ENCODE measurements at places on chromosomes 6 and 20. TPM values are rescaled to one million over a fixed set of nuclear protein-coding genes. Genes with fewer than 3 reads are reported as not detected.

GRCh38 chr20:672963-673602 lies 2.5 kb downstream of the SCRT2 start:
- no peak overlapping the region for H3K27ac ChIP-seq
- H3K27me3 ChIP-seq, result peaks cover 90% of the 10 kb centered on the region
- no peaks in the 10 kb centered on the region for H3K36me3 ChIP-seq
- peaks cover 12% of the 10 kb centered on the region for H3K4me1 ChIP-seq
- H3K4me3 ChIP-seq, result no peak overlapping the region
- DNase-seq, result no peak

GRCh38 chr6:101722991-101723579 lies 329.6 kb downstream of the GRIK2 start:
- DNase-seq, result no peak
- H3K27ac ChIP-seq, result no peak overlapping the region
- H3K36me3 ChIP-seq, result no peaks in the 10 kb centered on the region
- no peak overlapping the region for H3K4me3 ChIP-seq

GRCh38 chr20:48490961-48491831 lies 336.6 kb downstream of the PREX1 start:
- peak; percentile 1 for DNase-seq
- no peak overlapping the region for H3K27ac ChIP-seq
- H3K4me3 ChIP-seq, result no peak overlapping the region
- H3K36me3 ChIP-seq, result no peaks in the 10 kb centered on the region
- peaks cover 4% of the 10 kb centered on the region for H3K27me3 ChIP-seq

- H3K36me3 ChIP-seq, result no peaks in the 10 kb centered on the region
- no peak for DNase-seq
- H3K4me1 ChIP-seq, result peaks cover 24% of the 10 kb centered on the region
Measured at GRCh38 chr6:168020242-168020641, 22.8 kb downstream of the KIF25 start.

- H3K4me1 ChIP-seq, result no peaks in the 10 kb centered on the region
- H3K27me3 ChIP-seq, result no peaks in the 10 kb centered on the region
- H3K4me3 ChIP-seq, result no peak overlapping the region
- no peak overlapping the region for H3K27ac ChIP-seq
Measured at GRCh38 chr6:79416931-79417330, 120.3 kb downstream of the LCA5 start.

DNA sequence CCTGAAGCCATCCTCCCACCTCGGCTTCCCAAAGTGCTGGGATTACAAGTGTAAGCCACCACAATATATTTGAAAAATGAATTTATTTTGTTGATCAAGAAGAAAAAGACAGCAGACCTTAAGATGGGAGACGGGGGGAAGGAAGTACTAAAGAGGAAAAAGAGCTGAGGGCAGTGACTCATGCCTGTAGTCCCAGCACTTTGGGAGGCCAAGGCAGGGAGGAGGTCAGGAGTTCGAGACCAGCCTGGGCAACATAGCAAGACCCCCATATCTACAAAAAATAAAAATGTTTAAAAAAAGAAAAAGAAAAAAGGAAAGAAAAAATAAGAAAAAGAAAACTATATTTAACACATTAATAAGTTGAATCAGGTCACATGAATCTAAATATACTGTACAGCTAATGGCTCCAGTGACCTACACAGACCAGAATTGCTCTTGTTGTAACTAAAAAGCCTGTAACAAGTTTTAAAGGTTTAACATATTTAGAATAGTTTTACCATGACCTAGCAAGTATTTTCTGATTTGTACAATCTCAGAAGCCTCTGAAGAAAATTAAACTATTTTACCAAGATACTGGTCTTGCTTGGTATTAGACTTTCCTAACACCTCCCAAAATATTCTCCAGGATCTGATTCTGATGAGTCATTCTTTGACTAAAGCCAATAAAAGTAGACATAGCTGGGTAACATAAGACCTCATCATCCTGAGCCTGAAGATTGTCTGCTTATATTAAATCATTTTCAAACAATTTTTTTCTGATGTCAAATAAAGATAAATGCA lies 4.3 kb upstream of the AKIRIN2 start:
- no peak overlapping the region for H3K27ac ChIP-seq
- no peaks in the 10 kb centered on the region for H3K4me1 ChIP-seq
- H3K4me3 ChIP-seq, result no peak overlapping the region
- no peaks in the 10 kb centered on the region for H3K36me3 ChIP-seq

- H3K4me1 ChIP-seq, result peaks cover 17% of the 10 kb centered on the region
- no peak for DNase-seq
- peak overlapping the region; percentile 81 for H3K4me3 ChIP-seq
- peak overlapping the region; percentile 82 for H3K27ac ChIP-seq
- H3K27me3 ChIP-seq, result peaks cover 31% of the 10 kb centered on the region
Measured at GRCh38 chr20:3174442-3175261, 1.3 kb upstream of the LZTS3 start.

GRCh38 chr6:148082696-148083095 lies 259.9 kb upstream of the SASH1 start:
- H3K36me3 ChIP-seq, result no peaks in the 10 kb centered on the region
- no peak overlapping the region for H3K27ac ChIP-seq
- no peak overlapping the region for H3K4me3 ChIP-seq
- H3K27me3 ChIP-seq, result no peaks in the 10 kb centered on the region
- DNase-seq, result no peak

DNA sequence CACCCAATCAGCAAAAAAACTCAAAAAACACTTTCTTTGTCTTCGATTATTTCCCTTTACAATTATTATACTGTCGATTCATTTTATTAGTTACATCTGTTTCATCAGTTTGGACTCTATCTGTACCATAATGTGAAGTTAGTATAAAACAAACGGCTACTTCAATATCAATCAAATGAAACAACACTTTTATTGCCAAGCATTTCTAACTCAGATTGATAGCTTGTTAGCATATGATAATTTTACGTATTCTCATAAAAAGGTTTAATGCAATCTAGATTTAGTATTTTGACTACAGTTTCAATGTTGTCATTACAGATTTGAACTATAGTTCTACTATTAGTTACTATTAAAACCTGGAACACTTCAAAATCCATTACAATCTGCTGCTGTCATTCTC lies 149.3 kb downstream of the PTPRK start:
- no peak overlapping the region for H3K4me3 ChIP-seq
- H3K27me3 ChIP-seq, result no peaks in the 10 kb centered on the region
- no peak for DNase-seq
- peaks cover 48% of the 10 kb centered on the region for H3K4me1 ChIP-seq
- H3K27ac ChIP-seq, result no peak overlapping the region

DNA sequence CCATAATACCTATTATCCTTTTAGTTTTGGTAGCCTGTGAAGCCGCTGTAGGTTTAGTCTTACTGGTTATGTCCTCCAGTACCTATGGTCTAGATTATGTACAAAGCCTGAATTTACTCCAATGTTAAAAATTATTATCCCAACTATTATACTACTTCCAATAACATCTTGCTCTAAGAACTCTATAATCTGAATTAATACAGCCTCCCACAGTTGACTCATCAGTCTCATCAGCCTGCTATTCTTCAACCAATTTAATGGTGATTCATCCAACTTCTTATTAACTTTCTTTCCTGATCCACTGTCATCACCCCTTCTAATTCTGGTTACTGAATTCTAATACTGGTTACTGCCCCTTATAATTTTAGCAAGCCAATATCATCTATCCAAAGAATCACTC lies 370.3 kb upstream of the OPRM1 start:
- H3K36me3 ChIP-seq, result no peaks in the 10 kb centered on the region
- H3K27me3 ChIP-seq, result no peaks in the 10 kb centered on the region
- H3K4me3 ChIP-seq, result no peak overlapping the region
- no peak overlapping the region for H3K27ac ChIP-seq
- no peaks in the 10 kb centered on the region for H3K4me1 ChIP-seq
- no peak for DNase-seq

DNA sequence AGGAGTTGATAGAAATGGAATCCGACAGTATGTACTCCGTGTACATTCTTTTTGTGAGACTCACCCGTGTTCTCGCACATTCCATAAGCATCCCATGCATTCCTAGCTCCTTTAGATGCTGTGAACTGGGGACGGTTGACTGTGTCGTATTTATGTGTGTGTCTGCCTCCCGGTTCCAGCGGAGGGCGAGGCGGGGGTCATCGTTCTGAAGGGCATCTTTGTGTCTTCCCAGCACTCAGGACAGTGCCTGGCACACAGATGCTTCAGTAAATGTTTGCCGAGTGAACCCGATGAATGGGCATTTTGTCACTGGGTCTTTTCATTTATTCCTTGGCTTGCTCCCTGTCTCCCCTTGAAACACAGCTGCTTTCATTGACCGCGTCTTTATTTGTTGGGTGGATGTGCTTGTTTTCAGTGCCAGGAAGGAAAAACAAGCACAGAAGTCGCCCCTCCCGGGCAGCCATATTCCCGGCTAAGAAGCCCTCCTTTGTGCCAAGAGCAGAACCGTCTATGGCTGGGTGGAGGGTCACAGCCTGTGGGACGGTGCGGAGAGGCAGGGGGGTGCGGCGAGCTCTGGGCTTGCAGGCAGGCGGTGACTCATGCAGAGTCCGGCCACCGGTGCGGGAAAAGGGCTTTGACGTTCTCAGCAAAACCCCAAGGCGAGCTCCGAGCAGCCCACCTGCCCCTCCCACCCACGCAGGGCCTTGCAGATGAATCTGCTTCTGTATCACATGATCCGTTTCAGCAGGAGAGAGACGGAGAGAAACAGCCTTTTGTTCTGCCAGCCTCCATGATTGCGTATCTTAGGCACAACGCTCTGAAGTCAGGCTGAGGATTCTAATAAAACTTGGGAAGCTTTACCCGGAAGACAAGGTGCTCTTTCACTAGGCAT lies 11.2 kb upstream of the PSMG4 start:
- peak overlapping the region; percentile 57 for H3K27ac ChIP-seq
- DNase-seq, result peak; percentile 64
- H3K4me1 ChIP-seq, result peaks cover 19% of the 10 kb centered on the region
- peak overlapping the region; percentile 27 for H3K4me3 ChIP-seq
- H3K27me3 ChIP-seq, result peaks cover 8% of the 10 kb centered on the region

- H3K4me3 ChIP-seq, result no peak overlapping the region
- H3K36me3 ChIP-seq, result peaks cover 11% of the 10 kb centered on the region
- no peak for DNase-seq
- no peaks in the 10 kb centered on the region for H3K27me3 ChIP-seq
Measured at GRCh38 chr20:35360033-35360432, 51.7 kb downstream of the UQCC1 start.

DNA sequence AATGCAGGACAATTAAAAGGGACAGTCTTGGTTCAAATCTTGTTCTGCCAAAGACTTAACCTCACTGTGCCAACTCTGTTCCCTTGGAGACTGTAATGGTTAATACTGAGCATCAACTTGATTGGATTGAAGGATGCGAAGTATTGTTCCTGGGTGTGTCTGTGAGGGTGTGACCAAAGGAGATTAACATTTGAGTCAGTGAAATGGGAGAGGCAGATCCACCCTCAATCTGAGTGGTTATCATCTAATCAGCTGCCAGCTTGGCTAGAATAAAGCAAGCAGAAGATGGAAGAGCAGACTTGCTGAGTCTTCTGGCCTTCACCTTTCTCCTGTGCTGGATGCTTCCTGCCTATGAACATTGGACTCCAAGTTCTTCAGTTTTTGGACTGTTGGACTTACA lies 474.4 kb downstream of the CD83 start:
- H3K4me1 ChIP-seq, result no peaks in the 10 kb centered on the region
- no peak overlapping the region for H3K27ac ChIP-seq
- no peak overlapping the region for H3K4me3 ChIP-seq
- no peaks in the 10 kb centered on the region for H3K36me3 ChIP-seq

DNA sequence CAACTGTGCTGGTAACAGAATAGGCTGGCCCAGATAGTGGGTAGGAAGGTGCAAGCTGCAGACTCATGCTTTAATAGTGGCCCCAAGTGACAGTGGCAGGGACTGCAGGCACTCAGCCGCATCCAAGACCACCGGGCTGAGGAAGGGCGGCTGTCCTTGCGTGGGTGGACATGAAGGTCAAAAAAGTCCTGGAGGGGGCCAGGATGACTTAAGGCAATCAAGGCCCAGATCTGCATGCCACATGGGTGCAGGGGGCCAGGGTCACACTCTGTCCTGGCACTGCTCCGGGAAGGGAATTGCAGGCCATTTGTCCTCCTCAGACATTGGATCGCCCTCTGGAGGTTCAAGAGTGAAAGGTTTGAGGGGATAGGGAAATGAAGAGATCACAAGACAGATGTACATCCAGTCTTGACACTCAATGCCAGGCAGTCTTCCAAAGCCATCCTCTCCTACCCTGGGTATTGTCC lies 10.4 kb upstream of the VNN2 start:
- H3K27ac ChIP-seq, result no peak overlapping the region
- no peaks in the 10 kb centered on the region for H3K4me1 ChIP-seq
- no peaks in the 10 kb centered on the region for H3K27me3 ChIP-seq
- H3K36me3 ChIP-seq, result peaks cover 14% of the 10 kb centered on the region

DNA sequence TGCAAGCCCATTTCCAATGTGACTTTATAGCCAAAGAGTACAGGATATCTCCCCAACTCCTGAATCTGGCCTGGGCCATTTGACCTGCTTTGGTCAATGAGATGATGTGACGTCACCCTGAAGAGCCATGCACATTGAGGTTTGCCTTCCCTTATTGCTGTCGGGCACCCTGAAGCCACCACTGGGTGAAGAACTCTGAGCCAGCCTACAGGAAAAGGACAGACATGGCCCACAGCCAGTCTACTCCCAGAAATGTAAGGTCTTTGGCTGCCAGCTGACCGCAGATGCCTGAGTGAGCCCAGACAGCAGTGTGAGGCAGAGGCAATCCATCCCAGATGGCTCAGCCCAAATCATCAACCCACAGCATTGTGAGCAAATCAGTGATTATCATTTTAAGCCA lies 3.7 kb upstream of the SYNDIG1 start:
- no peak overlapping the region for H3K27ac ChIP-seq
- H3K4me1 ChIP-seq, result peaks cover 6% of the 10 kb centered on the region
- no peak for DNase-seq
- peaks cover 35% of the 10 kb centered on the region for H3K27me3 ChIP-seq

DNA sequence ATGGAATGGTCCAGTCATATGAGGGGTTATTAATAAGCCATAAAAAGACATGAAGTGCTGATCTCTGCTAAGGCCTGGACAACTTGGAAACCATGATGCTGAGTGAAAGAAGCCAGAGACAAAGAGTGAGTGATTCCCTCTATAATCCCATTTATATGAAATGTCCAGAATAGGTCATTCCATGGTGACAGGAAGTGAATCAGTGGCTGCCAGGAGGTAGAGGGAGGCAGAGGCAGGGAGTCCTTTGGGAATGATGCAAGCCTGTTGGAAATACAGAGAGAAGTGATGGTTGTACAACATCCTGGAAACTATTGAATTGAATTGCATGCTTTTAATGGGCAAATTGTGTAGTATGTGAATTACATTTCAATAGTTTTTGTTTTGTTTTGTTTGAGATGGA lies 26.4 kb downstream of the ANKRD60 start:
- no peaks in the 10 kb centered on the region for H3K36me3 ChIP-seq
- H3K27me3 ChIP-seq, result no peaks in the 10 kb centered on the region
- no peaks in the 10 kb centered on the region for H3K4me1 ChIP-seq
- no peak overlapping the region for H3K4me3 ChIP-seq

- no peaks in the 10 kb centered on the region for H3K36me3 ChIP-seq
- peak; percentile 48 for DNase-seq
- no peaks in the 10 kb centered on the region for H3K27me3 ChIP-seq
- H3K4me3 ChIP-seq, result no peak overlapping the region
- H3K4me1 ChIP-seq, result no peaks in the 10 kb centered on the region
Measured at GRCh38 chr20:48912065-48912464, 9.4 kb upstream of the ARFGEF2 start.

GRCh38 chr6:158367816-158368215 lies 55.6 kb downstream of the TULP4 start:
- H3K4me3 ChIP-seq, result no peak overlapping the region
- DNase-seq, result no peak
- no peaks in the 10 kb centered on the region for H3K36me3 ChIP-seq

Gene RAET1G
- not detected for total RNA-seq

Gene MCCD1
- not detected for total RNA-seq

Gene LRP11
- 50.5 TPM for total RNA-seq

Gene CDSN
- not detected for total RNA-seq

Gene SLC18B1
- total RNA-seq, result 12.8 TPM

Gene JAG1
- 75.0 TPM for total RNA-seq

Gene NAPB
- total RNA-seq, result 10.1 TPM

Gene ALDH5A1
- 7.4 TPM for total RNA-seq

Gene THBS2
- total RNA-seq, result 17.1 TPM

Gene ADA
- total RNA-seq, result 3.0 TPM

All from transverse colon (tissue), 4 donors.